ENCODE measurements at places on chromosomes 5 and 9. TPM values are rescaled to one million over a fixed set of nuclear protein-coding genes. Genes with fewer than 3 reads are reported as not detected.

DNA sequence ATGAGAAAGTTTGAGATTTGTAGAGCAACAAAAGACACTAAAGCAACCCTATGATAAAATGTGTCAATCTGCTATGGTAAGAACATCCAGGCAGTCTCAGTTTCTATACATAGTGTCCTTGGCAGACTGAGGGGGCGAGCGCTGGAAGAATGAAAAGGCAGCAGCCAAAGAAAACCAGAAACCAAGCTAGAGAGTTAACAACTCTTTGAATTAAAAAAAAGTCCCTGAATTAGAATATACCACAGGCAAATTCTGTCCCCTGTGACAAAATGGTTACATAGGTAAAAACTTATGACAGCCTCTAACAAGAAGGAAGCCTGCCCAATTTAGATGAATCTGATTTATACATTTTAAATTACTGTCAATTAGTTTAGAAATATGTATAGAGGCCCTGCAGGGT, 106.7 kb downstream of the OXCT1 start:
- no peak overlapping the region for H3K4me3 ChIP-seq
- H3K27ac ChIP-seq: no peak overlapping the region
- H3K4me1 ChIP-seq: peaks cover 12% of the 10 kb centered on the region

GRCh38 chr9:91885746-91886413, 64.1 kb downstream of the ROR2 start:
- no peak overlapping the region for H3K27ac ChIP-seq
- H3K4me1 ChIP-seq: peaks cover 3% of the 10 kb centered on the region
- no peak for DNase-seq
- H3K4me3 ChIP-seq: no peak overlapping the region
- H3K36me3 ChIP-seq: peaks cover 2% of the 10 kb centered on the region

NTNG2 gene
- 2.2 TPM for total RNA-seq

DNA sequence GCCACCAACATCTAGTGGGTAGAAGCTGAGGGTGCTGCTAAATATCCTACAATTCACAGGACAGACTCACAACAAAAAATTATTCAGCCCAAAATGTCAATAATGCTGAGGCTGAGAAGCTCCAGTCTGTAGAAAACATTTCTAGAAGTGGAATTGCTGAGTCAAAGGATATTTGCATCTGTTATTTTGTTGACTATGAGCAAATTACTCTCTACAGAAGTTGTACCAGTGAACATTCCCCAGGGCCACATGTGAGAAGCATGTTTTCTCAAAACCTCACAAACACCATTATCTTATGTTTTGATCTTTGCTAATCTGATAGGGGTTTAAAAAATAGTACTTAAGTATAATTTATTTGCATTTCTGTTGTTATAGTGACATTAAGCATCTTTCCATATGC, 15.4 kb downstream of the ITK start:
- H3K27ac ChIP-seq: no peak overlapping the region
- no peak for DNase-seq
- no peaks in the 10 kb centered on the region for H3K4me1 ChIP-seq
- H3K36me3 ChIP-seq: no peaks in the 10 kb centered on the region
- no peak overlapping the region for H3K4me3 ChIP-seq

PSD2 gene
- 0.20 TPM for total RNA-seq

RASEF gene
- total RNA-seq: 23.6 TPM

GRCh38 chr5:156137071-156137869, 189.7 kb upstream of the SGCD start:
- no peak for DNase-seq
- no peaks in the 10 kb centered on the region for H3K27me3 ChIP-seq
- H3K4me3 ChIP-seq: no peak overlapping the region
- no peak overlapping the region for H3K27ac ChIP-seq

All from lung (tissue), 17 donors.